CD4-positive, alpha-beta T cell treated with Interleukin-17A for 1 hour (primary cell): ENCODE measurements at places on chromosomes 2 and 18.

- DNase-seq, result no peak
Measured at GRCh38 chr2:164589522-164589921, 31.8 kb downstream of the GRB14 start.

DNA sequence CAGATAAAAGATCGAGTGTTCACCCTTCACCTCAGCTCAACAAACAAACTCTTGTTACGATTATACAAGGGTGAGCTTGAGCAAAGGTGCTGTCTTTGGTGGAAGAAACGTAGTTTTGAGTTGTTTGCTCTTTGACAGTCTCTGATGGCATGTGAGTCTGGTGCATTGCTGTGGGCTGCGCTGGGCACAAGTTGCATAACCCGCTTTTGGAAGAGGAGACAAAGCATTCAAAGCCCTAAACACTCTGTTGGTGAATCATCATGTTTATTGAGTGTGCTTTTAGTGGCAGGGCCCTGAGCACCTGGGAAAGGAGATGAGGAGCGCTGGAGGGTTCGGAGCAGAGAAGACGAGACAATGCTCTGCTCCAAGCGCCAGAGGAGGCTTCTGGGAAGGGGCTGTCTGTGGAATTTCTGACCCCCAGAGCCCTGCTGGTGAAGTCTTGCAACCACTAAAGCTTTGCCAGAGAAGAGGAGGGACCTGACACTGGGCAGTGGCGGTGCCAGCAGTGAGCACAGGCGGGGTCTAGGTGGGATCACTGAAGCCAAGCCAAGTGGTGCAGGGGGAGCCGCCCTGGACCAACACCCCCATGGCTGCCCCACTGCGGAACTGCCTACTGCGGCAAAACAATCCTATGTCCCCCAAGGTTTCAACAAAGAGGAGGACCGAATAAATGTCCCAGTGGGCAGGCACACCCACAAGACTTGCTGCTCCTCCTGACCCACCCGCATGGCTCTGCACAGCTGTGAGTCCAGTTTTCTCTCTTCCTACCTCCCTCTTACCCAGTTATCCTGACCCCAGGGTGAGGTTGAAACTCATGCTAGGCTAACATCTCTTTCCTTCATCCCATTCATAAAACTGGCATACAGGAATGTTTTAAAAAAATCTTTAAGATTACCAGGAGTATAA lies 64.0 kb downstream of the TNFRSF11A start:
- no peak for DNase-seq

DNA sequence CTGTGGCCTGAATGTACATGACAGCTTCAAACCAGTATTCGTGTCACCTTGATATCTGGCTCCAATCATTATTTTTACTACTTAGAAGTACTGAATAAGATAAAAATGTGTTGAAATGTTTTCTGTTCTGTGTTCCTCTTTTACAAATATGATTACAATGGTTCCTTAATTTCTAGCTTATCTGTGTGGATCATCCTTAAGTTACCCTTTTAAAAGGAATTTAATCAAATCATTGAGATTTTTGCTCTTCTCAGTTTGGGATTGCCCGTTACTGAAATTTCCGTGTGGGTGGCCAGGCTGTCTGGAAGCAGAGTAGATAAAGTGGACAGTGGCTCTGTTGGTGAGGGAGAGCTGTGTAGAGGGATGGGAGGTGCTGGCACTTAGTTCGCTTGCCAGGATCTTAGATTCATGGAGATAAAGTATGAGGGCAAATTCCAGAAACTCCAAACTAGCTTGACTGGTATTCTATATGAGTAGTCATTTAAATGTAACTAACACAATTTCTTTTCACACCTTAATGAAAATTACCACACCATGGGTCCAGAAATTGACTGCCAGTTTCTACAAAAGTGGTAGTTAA lies 27.4 kb upstream of the SAG start:
- DNase-seq, result no peak

- no peak for DNase-seq
Measured at GRCh38 chr2:37119157-37119556, 34.8 kb downstream of the GPATCH11 start.

DNA sequence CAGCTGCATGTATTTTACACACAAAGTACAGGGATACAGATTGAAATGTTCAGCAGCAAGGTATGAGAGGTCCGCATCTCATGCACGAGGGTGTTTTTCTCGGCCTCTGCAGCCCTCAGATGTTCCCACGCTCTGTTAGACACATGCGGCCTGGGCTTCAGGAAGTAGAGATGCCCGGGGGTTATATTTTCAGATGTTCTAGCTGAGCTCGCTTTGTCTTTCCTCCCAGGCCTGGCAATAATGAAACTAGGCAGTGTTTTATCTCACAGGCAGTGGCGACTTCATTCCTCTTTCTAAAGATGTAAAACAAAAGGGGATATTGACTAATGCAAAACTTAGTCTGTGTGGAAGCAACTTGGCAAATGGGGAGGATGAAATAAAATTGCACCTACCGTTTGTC lies 190.7 kb downstream of the GBX2 start:
- no peak for DNase-seq

DNA sequence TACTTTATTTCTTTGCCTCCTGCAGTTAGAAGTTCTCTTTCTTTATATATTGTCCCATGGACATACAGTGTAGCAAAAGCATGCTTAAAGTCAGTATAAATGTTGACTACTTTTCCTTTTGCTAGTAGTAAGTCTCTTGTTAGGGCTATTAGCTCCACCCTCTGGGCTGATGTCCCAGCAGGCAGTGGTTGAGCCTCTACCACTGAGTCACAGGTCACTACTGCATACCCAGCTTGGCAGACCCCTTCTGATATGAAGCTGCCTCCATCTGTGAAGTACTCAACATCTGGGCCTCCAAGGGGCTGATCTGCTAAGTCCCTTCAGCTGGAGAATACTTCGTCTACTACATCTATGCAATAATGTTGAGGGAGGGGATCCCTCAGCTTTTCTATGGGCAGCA lies 61.0 kb upstream of the SLC35G4 start:
- DNase-seq, result no peak

GRCh38 chr2:206368933-206369569 lies 74.3 kb upstream of the ADAM23 start:
- no peak for DNase-seq

GRCh38 chr2:213834331-213834730 lies 550.1 kb downstream of the SPAG16 start:
- DNase-seq, result no peak
